ENCODE measurements at places on chromosomes 7 and 10.

DNA sequence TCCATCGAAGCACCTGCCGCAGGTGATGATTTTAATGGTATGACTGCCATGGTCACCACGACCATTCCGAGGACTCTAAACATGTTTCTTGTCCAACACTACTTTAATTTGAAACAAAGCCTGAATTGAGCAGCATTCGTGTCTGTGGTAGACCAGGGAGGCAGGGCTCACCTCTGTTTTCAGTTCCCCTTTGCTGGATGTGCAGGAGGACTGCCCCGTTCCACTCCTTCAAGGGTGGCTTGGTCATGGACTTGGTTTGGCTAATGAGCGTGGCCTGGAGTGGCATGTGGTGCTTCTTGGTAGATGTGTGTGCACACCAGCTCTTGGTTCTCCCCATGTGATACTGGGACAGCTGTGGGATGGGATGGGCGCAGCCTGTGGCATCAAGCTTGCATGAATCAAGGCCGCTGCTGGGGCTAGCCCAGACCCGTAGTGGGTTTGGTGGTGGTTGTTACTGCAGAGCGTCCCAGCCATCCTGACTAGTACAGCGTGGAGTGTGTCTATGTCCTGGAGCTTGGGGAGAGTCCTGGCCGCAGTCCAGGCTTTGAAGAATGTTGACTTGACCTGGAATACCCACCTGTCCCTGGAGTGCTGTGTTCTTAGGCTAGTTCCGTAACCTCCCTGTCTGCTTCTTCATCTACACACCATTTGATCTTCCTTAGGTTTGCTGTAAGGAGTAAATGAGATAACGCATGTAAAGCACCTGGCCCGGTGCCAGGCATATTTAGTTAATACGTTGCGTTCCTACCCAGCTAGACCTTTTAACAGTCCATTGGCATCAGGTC lies 34.8 kb downstream of the MGMT start:
- DNase-seq, result no peak

GRCh38 chr7:73742753-73743641 lies 4.4 kb upstream of the ABHD11 start:
- DNase-seq, result peak; percentile 99

GRCh38 chr7:77935652-77936348 lies 137.2 kb downstream of the PHTF2 start:
- no peak for DNase-seq

DNA sequence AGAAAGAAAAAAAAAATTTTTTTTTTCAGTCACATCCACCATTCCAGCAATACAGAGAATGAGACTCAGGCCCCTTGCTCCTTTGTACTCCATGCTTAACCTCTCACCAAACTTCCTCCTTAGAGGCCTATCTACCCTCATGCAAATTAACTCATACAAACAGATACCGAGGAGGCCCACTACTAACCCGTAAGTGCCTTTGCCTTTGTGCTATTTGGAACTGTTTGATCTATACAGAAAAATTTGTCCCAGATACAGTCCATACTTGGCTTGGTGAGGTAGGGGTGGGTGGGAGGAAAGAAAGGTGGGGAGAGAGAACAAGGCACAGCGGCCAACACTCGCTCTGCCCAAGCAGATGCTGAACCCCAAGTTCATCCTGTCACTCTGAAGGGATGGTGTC lies 87.8 kb upstream of the DUSP5 start:
- no peak for DNase-seq

DNA sequence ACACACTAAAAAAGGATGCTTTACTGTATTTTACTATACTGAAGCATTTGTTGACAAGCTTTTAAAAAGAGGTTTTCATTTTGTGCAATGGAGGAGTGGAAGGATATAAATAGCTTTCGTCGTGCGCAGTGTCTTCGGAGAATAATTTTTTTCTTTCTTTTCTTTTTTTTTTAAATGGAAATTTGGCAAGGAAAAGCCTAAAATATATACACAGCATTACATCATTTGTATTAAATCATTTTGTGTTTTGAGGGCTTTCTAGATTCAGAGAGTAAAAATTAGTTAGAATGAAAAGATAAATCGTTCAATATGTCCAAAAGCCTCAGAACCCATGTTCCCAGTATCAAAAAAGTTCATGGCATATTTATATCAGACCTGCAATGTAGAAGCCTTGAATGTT lies 150.2 kb upstream of the FERD3L start:
- DNase-seq, result no peak

GRCh38 chr7:115965796-115966475 lies 64.6 kb downstream of the TFEC start:
- no peak for DNase-seq
